Hippocampal formation (tissue), 2 donors: ENCODE measurements at places on chromosomes 12 and 14.

GRCh38 chr14:72539661-72540315 lies 354.1 kb downstream of the DPF3 start:
- no peak for DNase-seq

GRCh38 chr12:67697967-67698366 lies 49.4 kb downstream of the DYRK2 start:
- no peak for DNase-seq

DNA sequence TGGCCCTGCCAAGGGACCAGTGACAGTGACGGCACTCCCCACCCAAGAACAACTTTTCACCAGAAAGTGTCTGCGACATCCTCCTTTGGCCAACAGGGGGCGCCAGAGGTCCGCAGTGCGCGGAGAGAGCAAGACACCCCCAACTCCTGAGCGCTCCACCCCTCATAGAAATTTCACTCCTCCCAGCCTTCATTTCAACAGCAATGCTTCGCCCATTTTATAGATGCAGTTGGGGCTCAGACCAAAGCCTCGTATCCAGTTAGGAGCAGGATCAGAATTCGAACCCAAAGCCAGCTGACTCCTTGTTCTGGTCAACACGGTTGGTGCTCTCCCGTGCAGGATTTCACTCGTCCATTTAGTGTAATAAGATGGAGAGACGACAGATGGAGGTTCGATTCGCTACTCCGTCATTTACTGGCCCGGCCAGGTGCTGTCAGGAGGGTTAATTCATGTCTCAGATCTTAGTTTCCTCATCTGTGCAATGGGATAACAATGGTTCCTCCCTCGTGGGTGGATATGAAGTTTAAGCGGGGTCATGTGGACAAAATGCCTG lies 2.4 kb upstream of the POP5 start:
- peak; percentile 43 for DNase-seq

DNA sequence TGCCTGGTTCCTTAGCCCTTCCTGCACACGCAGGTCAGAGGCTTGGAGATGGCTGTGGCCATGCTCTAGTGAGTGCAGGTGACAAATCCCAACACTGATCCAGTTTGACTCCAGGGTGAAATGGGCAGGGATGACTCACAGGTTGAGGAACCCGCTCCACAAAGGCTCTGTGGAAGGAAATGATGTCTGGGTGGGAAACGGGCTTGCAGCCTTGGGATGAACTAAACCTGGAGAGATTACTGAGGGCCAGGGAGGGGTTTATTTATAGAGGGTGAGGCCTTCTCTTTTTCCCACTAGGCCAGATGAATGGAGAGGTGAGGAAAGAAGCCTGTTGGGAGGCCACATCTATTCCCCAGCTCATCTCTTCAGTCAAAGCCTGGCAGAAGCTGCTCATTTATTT lies 29.3 kb upstream of the EMP1 start:
- DNase-seq = no peak

DNA sequence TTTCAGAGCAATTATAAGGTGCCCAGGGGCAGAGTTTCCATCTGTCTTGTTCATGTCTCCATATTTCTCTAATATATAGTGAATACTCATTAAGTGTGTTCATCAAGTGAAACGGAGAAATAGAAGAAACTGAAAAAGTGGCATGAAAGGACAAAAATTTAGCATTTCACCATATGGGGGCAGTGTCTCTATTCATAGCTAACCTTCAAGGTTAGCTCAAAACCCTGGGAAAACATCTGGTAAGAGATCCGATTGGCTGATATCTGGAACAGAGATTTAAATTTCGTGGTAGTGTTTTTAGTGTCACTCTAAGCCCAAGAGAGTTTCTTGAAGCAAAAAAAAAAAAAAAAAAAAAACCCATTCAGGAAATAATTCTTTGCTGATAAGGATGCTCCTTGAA lies 367.5 kb downstream of the DAD1 start:
- no peak for DNase-seq

GRCh38 chr14:38309522-38310277 lies 53.8 kb upstream of the CLEC14A start:
- no peak for DNase-seq

DNA sequence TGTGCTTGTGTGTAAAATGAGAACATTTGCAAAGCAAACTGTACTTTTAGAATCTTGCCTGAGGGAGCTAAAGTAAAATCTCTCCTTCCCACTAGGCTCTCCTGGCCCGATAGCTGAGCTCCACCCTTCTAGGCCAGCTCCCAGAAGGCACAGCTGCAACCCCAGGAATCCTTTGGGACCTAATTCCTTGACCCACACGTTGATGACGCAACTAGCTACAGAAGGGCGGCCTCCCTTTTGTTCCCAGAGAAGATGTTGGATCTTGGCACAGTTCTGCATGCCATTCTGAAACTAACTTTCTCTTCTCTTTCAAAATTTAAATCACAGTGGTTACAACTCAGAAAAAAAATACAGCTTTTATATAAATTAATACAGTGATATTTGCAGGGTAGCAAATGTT lies 268.1 kb downstream of the EGLN3 start:
- DNase-seq = no peak

GRCh38 chr14:104366931-104367865 lies 212.4 kb upstream of the C14orf180 start:
- DNase-seq = no peak

DNA sequence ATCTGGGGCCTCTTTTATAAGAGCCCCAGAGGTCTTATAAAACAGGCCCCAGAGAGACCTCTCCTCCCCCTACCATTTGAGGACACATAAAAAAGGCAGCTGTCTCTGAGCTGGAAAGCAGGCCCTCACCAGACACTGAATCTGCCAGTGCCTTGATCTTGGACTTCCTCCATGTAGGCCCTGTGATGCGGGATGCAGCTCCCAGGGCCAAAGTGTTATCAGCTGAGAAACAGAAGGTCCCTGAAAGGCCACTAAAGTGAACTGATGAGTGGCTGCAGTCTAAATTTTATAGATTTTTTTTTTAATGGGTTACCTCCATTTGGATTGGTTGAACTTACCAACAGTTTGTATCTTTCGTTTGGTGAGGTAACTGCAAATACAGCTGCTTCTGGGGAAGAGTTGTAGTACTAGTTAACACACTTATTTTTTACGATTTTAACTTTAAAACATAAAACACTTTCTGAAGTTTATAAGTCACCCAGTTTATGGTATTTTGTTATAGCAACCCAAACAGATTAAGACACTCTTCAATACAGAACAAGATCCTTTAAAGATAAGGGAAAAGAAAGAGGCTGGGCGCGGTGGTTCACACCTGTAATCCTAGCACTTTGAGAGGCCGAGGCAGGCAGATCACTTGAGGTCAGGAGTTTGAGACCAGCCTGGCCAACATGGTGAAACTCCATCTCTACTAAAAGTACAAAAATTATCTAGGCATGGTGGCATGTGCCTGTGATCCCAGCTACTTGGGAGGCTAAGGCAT lies 5.6 kb upstream of the GUCY2C start:
- DNase-seq = no peak

DNA sequence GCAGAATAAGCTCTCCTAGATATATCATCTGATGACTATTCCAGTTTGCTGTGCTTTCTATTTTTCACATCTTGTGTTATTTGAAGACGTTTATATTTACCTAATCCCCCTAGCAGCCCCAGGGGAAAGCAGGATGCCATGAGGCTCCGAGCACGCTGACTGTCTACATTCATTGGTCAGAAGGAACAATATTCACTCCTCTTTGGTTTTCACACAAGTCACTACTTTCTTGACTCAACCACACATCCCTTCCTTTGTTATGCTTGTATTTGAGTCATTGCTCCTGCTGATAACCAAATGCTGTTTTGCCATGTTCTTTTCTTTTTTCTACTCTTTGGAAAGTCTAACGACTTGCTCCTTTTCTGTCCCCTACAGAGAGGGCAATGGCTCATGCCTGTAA lies 86.5 kb upstream of the SLC38A2 start:
- DNase-seq = no peak

- DNase-seq = no peak
Observed at GRCh38 chr12:68559984-68560850, 50.5 kb upstream of the RAP1B start.

GRCh38 chr12:644818-645552 lies 18.3 kb downstream of the NINJ2 start:
- DNase-seq = no peak

- no peak for DNase-seq
Observed at GRCh38 chr12:91357381-91357780, 174.8 kb upstream of the DCN start.

GRCh38 chr14:59086241-59086882 lies 102.1 kb upstream of the DAAM1 start:
- no peak for DNase-seq

GRCh38 chr12:48881686-48882314 lies 16.1 kb upstream of the RND1 start:
- no peak for DNase-seq

DNA sequence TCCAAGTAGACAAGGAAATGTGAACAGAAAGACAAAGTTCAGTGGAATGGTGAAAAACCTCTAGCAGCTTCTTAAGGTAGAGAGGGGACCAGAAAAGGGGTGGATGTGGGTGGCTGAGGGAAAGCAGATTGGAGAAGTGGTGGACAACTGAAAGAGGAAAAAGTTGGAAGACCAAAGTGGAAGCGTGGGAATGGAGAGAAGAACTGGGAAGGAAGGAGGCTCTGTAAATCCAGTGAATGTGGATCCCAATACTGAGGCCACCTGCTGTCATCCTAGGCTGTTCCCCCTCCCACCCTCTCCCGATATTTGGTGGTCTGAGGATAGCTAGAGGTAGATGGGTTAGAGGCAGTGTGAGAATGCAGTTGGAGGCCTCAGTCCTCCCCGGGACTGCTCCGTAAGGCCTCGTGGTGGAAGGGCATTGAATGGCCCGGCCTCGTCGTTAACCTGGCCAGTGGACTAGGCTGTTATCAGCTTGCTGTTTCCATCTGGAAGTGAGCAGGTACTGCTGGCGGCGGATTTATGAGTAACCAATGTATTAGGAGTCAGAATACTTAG lies 822 bp upstream of the POU6F1 start:
- no peak for DNase-seq

DNA sequence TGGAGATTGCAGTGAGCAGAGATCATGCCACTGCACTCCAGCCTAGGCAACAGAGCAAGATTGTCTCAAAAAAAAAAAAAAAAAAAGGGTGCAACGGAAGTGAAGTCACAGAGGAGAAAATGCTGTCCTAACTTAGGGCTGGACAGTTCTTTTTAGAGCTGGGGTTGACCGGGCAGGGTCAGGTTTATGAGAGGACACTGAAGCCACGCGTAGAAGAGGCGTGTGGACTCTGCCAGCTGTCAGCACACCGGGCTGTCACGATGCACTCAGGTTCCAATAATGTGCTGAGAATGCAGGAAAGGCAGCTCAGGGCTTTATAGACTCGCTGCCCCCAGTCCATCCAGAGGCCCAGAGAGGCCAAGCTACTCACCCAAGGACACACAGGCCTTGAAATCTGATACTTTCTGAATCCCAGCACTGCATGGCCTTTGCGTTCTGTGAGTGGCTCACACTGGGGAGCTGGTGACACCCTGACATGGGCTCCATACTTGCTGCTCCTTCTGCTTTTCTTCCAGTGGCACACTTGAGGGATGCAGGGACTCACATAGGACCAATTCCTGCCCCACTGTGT lies 28.9 kb upstream of the SPPL3 start:
- DNase-seq = no peak
